Activated gamma-delta T cell treated with Interleukin-2 at 50 U/mL for 16 hours (primary cell): ENCODE measurements at places on chromosomes 11 and 22.

GRCh38 chr22:30129636-30130035, 49.4 kb downstream of the HORMAD2 start:
- no peak for DNase-seq

- no peak for DNase-seq
Observed at GRCh38 chr11:125263268-125263790, 98.8 kb downstream of the PKNOX2 start.

DNA sequence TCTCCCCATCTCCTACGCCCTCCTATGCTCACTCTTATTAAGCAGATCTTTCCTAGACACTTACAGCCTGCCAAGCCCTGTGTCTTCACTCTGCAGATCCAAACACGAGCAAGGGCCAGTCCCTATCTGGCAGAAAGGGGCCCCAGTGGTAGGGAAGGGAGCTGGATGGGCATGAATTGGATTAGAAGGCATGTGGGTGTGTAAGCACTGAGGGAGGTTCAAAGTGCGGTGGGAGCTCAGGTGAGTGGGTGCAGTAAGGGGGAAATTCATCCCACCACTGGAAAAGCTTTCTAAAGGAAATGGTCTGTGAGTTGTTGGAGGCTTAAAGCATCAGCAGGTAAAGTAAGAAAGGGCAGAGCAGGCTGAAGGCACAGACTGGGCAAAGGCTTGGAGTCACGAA, 5.5 kb downstream of the TMEM132A start:
- DNase-seq: no peak

GRCh38 chr22:50012211-50013181, at the start of gene IL17REL:
Gene IL17REL, minus strand, starts transcription at chr22:50012765. Its CDS starts 119 bp downstream, at chr22:50012646.
- DNase-seq: no peak

DNA sequence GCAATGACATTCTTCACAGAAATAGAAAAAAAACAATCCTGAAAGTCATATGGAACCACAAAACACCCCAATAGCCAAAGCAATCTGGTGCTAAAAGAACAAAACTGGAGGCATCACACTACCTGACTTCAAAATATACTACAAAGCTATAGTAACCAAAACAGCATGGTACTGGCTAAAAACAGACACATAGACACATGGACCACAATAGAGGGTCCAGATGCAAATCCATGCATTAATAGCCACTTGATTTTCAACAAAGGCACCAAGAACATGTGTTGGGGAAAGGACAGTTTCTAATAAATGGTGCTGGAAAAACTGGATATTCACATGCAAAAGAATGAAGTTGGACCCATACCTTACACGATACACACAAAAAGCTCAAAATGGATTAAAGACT, 27.9 kb upstream of the SMIM38 start:
- DNase-seq: no peak

GRCh38 chr11:134691985-134692384, 279.9 kb upstream of the B3GAT1 start:
- DNase-seq: no peak

DNA sequence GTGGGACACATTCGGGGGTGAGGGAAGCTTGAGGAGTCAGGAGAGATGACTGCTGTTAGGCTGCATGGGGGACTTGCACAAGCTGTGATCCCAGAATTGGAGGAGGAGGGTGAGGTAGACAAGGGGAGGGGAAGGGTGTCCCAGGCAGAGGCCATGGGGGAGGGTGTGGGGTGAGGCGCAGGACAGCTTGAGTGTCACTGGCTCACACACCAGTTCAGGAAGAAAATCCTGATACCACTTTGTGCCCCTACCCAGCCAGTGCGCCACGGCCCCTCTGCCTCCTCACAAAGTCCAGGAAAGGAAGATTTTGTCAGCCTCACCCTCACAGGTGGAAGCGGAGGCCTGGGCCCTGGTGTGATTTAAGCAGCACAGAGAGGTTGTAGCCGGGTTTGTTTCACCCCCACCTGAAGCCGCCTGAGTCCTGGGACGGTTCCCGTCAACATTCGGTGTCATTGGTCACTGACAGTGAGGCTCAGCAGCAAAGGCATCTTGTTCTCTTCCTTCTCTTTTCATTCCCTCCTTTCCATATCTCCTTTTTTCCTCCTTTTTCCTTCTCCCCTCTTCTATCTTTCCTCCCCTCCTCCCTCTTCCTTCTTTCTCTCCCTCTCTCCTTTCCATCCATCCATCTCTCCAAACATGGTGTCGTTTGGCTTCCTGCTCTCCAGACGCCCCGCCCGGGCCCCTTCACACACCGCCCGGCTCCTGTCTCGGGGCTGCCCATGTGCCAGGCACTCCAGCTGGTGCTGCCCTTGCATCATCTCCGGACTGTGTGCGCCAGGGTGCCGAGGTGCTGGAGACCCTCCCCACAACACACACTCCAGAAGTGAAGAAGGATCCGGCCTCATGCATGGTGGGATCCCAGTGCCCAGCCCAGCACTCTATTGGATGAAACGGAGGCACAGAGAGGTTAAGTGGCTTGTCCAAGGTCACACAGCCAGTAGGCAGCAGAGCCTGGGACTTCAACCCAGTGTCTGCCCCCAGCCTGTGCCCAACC, 89.3 kb downstream of the MPPED1 start:
- DNase-seq: no peak

DNA sequence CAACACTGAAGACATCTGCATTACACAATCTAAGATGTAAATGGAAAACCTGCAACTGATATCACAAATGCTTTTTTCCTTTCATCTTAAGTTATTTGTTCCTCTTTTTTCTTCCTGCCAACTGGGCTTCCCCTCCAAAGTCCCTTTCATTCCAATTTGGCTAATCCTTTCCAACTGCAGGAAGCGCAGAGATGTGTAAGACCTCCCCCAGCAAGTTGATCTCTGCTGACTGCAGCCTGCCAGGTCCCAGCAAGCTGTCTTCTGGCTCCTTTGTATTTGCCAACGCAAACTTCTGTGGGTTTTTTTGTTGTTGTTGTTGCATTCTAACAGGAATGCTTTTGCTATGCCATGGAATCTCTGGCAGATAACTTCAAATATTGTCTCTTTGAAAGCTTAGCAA, 38.5 kb upstream of the LRRC4C start:
- no peak for DNase-seq

GRCh38 chr11:83073258-83073657, 1.6 kb upstream of the RAB30 start:
- DNase-seq: no peak

DNA sequence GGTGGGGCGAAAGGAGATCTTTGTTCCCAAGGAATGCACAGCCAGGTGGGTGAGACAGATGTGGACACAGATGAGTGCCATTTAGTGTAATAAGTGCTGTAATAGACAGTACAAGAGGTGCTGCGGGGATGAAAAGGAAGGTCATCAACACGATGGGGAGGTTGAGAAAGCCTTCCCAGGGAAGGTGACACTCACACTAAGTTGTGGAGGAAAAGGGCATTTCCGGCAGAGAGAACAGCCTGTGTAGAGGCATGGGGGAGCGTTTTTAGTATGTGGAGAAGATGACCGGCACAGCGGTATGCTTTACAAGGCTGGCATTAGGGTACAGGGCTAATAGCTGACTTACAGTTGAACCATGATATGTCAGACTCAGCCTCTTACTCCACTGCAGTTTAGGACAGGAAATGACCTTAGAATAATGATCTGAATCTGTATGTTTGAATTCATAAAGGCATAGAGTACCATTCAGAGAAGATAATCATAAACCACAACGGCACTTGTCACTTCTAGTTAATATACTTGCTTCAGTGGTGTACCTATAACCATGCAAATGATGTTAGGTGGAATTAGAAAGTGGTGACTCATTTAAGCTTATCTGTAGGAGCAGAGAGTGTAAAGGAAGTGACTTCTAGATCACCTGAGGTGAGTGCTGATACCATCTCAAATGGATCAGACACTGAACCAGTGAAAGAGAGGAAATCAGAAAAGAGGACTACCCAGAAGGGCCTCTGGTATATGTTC, 60.6 kb downstream of the FAM83F start:
- DNase-seq: no peak

GRCh38 chr22:49701380-49702067, 126.1 kb downstream of the BRD1 start:
- no peak for DNase-seq

- DNase-seq: no peak
Observed at GRCh38 chr11:127866109-127866508, 721.2 kb downstream of the ETS1 start.

GRCh38 chr11:2267306-2267850, 3.0 kb downstream of the ASCL2 start:
- DNase-seq: no peak

- no peak for DNase-seq
Observed at GRCh38 chr11:61542024-61542461, 33.5 kb downstream of the LRRC10B start.

DNA sequence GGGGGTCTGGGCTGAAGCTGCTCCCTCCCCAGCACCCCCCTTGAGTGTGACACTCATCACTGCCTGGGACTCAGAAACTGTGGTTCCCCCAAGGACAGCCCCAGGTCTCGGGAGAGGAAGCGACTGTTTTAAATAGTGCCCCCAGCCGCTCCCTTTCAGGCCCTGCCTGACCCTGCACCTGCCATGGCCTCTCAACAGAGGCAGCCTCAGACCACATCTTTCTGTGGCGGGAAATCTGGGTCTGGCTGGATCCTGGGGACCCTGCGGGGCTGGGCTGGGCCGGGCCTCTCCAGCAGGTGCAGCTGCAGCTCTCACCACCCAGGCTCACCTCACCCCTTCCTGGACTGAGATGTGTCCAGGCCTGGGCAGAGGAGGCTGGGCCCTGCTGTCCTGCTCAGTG, 3.7 kb upstream of the IGLL1 start:
- DNase-seq: no peak

DNA sequence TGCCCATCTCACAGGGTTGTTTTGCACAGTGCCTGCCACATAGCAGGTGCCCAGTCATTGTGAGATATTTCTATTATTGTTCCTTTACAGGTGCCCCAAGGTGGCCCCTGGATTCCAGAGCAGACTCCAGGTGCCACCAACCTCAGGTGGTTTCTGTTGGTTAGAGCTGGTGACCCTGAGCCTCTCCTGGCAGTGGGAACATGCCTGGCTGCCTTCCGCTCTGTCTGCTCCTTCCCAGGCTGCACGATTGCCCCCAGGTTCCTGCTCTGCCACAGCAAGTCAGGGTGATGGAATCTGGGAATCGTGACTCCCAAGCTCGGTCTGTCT, 12.6 kb upstream of the OMP start:
- no peak for DNase-seq

DNA sequence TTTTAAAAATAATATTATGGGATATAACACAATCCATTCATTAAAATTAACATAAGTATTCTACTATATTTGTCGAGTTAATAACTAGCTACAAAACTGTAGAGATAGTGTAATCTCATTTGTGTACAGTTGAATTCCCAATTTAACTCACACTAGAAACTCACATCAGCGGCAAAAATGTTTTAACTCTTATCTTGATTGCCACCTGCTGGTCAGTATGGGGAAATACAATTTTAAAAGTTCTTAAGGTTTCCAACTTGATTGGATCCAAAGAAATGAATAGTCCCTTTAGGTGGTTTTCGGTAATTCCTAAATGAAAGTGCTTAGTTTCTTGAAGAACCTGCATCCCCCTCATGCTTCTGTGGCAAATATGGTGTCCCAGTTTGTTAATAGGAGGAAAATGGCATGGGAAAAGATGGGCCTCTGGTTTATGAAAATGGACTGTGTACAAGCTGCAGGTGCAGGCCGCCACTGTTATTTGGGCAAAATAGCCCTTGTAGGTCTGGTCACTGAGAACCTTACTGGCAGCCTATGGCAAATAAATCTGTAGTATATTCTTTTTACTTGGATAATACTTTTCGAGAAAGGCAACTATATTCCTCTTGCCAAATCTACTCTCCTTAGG, 33.7 kb upstream of the SLC17A6 start:
- DNase-seq: no peak

DNA sequence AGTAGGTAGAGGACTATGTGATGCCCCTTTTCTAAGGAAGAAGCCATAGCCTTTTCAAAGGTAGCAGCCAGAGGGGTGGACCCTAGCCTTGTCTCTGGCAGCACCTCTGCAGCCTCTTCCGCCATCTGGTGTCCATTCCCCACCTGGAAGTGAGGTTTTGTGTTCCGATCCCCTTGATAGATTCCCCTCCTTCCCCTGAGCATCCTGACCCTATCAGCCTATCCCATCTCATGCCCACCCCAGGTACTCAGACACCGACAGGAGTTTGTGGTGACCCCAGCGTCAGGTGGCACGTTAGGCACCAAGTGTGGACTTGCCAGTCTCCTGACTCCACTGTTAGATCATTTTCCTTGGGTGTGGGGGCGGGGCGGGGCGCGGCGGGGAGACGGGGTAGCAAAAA, 398 bp upstream of the FAM89B start:
- DNase-seq: no peak

DNA sequence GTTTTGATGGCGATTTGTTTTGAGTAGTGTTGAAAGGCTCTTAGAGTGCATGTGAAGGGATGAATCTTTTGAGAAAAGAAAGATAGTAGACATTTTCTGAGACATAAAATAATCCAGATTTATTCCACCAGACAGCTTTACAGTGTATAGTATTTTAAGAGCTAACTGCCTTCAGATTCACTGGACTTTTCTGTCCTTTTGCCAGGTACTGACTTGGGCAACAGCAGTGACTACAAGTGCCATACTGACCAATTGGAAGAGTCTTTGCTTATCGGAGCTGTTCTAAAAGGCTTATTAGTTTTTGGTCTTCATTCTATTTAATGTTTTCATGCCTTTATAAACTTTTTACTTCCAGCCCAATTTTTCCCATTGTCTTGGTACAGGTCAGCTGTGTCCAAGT, 32.5 kb downstream of the RTN3 start:
- no peak for DNase-seq

- no peak for DNase-seq
Observed at GRCh38 chr11:57336111-57336666, 497 bp upstream of the SSRP1 start.

GRCh38 chr11:118820412-118821357, 29.7 kb upstream of the DDX6 start:
- DNase-seq: no peak

- no peak for DNase-seq
Observed at GRCh38 chr11:83054001-83054400, 17.7 kb downstream of the RAB30 start.

GRCh38 chr11:133941546-133941945, 15.2 kb downstream of the IGSF9B start:
- no peak for DNase-seq

DNA sequence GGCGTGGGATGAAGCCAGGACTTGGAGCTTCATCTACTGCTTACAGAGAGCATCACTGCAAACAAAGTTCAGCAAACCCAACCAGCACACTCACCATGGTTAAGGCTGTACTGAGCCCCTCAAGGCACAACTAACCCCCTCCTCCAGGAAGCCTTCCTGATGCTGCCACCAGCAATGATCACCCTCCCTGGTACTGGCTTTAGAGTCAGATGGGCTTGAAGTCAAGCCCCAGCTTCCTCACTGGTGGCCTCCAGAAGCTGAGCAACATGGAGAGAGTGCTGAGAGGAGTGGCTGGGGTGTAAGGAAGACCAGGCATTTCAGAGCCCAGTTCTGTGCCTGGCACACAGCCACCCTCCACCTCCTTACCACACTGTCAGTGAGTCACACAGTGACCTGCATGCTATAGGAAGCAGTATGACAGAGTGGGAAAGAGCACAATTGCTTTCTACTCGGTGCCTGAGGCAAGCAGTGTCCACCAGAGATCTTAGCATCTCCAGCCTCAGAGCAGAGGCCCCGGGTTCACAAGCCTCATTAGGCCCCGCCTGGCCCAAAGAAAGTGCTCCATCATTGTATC, 24.7 kb upstream of the BAIAP2L2 start:
- no peak for DNase-seq

GRCh38 chr11:69374110-69374945, 80.4 kb downstream of the MYEOV start:
- no peak for DNase-seq

GRCh38 chr22:43310311-43310710, 32.9 kb downstream of the SCUBE1 start:
- DNase-seq: no peak

- DNase-seq: no peak
Observed at GRCh38 chr11:27703481-27703880, 3.2 kb upstream of the BDNF start.
